Sigmoid colon (tissue), 7 donors: ENCODE measurements at places on chromosomes 1 and 21. TPM values are rescaled to one million over a fixed set of nuclear protein-coding genes. Genes with fewer than 3 reads are reported as not detected.

Gene DPT
- total RNA-seq: 519 TPM

Gene NMNAT2
- 5.5 TPM for total RNA-seq

Gene LENEP
- total RNA-seq: not detected

Gene LEPR
- 11.8 TPM for total RNA-seq

Gene S100A9
- 251 TPM for total RNA-seq

Gene ZNF648
- total RNA-seq: under 0.01 TPM

Gene OPN3
- 12.8 TPM for total RNA-seq

Gene MTMR11
- total RNA-seq: 19.7 TPM

Gene AGBL4
- 0.16 TPM for total RNA-seq

Gene RGSL1
- total RNA-seq: not detected
